HEK293T (cell line): ENCODE measurements at places on chromosomes 1 and 21.

GRCh38 chr1:165890684-165891083, 63.3 kb downstream of the UCK2 start:
- no peak for DNase-seq

GRCh38 chr1:30161953-30162352, 561.4 kb downstream of the MATN1 start:
- DNase-seq, result no peak

DNA sequence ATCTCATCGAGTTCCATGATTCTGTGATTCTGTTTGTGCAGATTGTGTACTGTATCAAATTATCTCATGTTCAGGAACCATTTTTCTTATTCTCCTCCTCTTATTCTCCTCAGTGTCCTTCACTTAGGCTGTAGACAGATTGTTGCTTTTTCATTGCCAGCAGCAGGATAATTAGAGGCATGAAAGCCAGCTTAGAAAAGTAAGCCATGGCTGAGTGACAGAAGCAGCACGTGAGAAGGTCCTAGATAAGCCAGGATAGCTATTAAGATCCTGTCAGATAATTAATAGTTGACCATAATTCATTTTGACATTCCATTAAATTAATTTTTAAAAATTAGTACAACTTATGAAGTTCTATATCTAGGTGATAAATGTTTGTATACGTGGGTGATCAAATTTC, 60.8 kb upstream of the PRKACB start:
- DNase-seq, result no peak

DNA sequence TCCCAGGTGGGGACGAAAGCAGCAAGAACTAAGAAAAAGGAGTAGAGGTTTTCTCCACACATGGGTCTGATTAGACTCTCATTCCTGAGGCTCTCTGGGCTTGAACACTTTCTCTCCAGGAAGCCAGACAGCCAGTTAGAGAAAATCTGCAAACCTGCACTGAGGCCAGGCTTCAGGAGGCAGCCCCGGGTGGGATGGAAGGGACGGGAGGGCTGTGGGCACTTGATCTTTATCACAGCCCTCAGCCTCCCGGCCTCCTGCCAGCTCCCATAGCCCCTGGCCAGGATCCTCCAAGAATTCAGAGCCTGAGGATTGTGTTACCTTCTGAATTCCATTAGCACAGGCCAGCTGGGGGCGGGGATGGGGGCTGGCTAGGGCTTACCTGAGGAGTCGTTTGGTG, 40.1 kb downstream of the SERTAD4 start:
- no peak for DNase-seq

DNA sequence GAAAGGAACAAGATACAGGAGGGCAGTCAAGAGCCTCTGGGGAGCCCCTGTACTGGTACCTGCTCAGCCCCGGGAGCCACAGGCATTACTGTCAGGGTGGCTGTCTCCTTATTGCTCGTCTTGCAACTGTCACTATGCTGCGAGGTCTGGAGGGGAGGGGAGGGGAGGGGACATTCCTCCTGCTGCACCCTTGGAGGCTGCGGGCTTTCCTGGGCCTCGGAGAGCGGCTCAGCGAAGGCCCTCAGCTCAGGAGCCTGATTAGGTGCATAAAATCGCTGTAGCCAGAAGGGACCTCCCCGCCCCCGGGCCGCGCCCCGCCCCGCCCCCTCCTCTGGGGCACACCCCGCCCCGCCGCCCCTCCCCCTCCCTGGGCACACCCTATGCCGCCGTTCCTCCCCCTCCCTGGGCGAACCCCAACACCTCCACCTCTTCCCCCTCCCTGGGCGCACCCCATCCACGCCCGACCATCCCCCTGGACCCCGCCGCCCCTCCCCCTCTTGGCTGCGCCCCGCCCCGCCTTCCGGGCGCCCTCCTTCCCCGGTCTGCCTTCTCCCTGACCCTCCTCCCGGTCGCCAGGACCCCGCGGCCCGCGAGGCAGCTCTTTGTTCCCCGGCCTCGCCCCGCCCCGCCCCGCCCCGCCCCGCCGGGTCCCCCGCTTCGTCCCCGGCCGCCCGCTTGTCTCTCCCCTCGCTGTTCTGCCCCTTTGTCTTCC, 35.5 kb downstream of the CACHD1 start:
- peak; percentile 70 for DNase-seq

GRCh38 chr1:58206749-58207148, 339.8 kb downstream of the OMA1 start:
- DNase-seq, result no peak

GRCh38 chr1:46577671-46578070, 26.2 kb upstream of the KNCN start:
- no peak for DNase-seq

DNA sequence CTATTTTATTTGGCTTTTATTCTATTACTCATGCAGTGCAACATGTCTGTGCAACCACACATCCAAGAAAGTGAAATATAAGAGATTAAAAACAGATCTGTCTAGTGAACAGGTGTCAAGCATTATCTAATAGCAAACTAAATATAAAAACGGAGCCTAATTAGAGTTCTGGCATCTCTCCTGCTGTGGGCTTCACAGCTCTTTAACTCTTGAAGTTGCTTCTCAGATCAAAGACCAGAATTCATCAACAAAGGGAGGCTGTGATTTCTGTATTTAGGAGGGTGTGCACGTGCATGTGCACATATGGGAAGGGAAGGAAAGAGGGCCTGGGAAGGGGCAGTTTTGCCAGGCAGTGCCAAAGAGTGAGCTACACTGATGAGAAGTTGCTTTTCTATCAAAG, 81.0 kb downstream of the MIS18A start:
- no peak for DNase-seq

GRCh38 chr21:35014302-35015041, 34.6 kb downstream of the RUNX1 start:
- no peak for DNase-seq

DNA sequence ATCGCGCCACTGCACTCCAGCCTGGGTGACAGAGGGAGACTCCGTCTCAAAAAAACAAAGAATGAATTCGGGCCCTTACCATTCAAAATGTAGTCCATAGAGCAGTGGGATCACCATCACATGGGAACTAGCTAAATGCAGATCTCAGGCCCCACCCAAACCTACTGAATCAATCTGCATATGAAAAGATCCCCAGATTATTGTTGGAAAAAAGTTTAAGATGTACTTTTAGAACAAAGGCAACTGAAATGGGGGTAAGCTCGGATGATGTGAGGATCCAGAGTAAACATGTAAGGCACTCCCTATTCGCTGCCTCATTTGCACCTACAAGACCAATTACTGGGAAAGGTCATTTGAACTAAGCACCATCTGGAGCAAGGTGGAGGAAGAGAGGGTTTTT, 803 bp upstream of the FLAD1 start:
- no peak for DNase-seq

- no peak for DNase-seq
Measured at GRCh38 chr1:12600335-12600734, 17.7 kb downstream of the DHRS3 start.

DNA sequence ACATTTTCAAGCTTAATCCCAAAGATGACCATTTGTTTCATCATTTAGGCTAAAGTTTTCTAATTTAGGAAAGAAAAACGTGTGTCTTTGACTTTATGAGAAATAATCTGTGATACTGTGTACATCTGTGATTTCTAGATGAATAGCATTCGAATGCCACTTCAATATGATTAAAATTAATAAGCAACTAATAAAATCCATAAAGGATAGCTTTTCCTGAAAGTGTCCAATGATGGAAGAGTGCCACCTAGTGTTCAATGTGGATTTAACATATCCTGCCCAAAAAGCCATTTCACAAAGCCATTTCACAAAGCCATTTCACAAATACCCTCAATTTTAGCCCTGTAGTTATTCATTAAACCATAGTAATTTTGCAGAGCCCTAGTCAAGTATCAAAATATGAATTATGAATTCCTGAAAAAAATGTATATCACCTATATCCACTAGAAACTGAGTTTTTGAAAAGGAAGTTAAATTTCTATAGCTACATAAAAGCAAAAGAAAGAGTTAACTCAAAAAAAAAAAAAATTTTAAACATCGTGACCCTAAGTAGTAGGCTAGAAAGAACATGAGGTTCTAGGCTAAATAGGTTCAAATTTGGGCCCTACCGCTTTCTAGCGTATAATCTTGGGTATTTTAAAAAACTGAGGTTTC, 19.1 kb downstream of the NME7 start:
- DNase-seq, result peak; percentile 32

- DNase-seq, result no peak
Measured at GRCh38 chr1:178646821-178647220, 78.2 kb upstream of the RALGPS2 start.

GRCh38 chr21:27645285-27645684, 678.4 kb upstream of the ADAMTS5 start:
- DNase-seq, result no peak

GRCh38 chr21:46486481-46487126, 27.9 kb downstream of the DIP2A start:
- DNase-seq, result no peak

DNA sequence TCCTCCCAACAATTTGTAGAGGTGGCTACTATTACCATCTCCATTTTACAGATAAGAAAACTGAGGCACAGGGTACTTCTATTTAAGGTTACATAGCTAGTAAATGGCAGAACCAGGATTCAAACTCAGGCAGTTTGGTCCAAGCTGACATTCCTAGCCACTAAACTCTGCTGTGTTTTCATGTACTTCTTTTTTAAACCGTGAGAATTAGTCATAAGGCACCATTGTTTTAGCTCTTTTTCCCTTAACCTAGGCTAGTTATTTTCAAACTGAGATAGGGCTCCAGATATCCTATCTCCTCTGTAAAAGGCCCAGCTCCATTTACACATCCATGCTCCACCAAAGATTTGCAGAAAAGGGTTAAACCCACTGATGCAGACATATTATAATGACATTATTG, 92.9 kb downstream of the PTPN14 start:
- no peak for DNase-seq

DNA sequence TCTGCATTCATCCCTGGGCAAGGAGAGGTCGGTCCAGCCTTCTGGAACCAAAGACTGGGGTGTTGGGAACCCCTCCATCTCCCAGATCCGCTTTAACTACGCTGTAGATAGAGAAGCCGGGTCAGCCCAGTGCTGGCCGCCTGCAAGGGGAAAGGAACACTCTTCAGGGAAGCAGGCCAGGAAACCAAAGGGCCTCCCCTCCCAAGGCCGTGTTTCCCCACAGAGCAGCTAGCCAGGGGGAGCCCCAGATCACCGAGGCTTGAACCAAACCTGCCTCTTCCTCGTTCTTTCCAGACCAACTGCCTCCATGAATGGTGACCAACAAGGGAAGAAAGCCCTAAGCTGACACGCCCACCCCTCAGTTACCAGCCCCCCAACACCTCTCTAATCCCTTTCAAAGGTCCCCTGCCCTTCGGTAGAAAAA, 1.2 kb upstream of the CHD5 start:
- no peak for DNase-seq

DNA sequence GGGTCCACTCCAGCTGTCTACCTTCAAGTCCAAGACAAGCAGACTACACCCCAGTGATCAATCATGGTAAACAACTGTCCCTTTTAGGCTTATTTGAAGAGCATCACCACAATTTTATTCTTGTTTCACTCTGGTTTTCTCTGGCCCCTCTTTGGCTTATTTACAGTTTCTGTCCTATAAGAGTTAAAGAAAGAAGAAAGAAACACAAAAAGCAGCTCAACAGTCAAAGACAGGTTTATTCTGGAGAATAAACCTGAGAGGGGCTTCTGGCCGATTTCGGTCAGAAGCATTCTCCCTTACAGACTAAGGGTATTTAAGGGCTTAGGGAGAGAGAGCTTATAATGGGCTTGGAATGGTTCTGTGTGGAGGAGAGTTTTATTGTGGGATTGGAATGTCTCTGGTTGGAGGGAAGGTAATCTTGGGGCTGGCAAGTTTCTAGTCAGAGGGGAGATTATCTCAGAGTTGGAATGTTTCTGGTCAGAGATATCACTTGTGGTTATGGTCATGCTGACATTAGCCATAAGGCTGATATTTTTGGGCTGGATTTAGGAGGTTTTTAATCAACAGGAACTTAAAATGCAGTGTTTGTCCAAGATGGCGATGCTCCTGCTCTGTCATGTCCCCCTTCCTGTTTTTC, 161.0 kb downstream of the URB2 start:
- DNase-seq, result no peak

DNA sequence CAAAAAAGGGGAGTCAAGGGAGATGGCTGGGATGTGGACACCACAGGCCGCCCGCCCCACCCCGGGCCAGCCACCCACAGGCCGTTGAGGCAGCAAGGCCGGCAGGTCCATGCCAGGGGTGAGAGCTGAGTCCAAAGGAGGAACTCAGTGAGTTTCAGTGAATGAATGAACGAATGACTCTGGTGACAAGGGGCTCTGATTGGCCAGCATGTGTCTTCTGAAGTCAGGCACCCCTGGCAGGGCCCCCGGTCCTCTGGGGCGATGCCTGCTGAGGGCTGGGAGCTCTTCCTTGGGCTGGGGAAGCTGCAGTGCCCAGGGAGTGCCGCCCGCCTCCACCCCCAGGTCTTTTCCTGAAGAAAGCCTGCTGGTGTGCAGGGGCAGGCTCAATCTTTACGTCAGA, 236.1 kb upstream of the VAMP3 start:
- DNase-seq, result no peak

- no peak for DNase-seq
Measured at GRCh38 chr1:116915086-116915661, 5.5 kb downstream of the PTGFRN start.

- DNase-seq, result no peak
Measured at GRCh38 chr1:212916481-212917133, 33.7 kb upstream of the VASH2 start.

GRCh38 chr1:232949636-232950196, 695 bp upstream of the NTPCR start:
- DNase-seq, result no peak

- no peak for DNase-seq
Measured at GRCh38 chr1:91866425-91866824, 19.5 kb downstream of the TGFBR3 start.

GRCh38 chr1:246919902-246920301, 11.8 kb downstream of the AHCTF1 start:
- DNase-seq, result no peak

GRCh38 chr1:28359592-28360239, 9.8 kb upstream of the PHACTR4 start:
- DNase-seq, result peak; percentile 79

DNA sequence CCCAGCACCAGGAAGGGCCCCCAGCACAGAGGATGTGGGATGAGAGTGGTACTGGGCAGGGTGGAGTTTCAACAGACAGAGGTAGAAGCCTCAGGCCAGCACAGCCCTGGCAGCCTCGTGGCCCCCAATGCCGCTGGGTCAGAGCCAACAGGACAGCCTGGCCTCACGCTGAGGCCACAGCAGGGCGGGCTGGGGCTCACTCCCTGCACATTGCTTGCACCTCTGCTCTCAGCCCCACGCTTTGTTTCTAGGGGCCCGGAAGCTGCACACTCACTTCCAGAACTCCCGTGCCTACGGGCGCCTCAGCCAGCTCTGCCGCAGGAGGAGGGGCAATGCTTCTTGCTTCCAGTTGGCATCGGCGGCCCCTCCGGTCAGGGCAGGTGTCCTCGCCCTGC, 72.9 kb downstream of the SIK1 start:
- no peak for DNase-seq
